Mesothelial cell of epicardium (in vitro differentiated cells): ENCODE measurements at places on chromosomes 2 and 18. TPM values are rescaled to one million over a fixed set of nuclear protein-coding genes. Genes with fewer than 3 reads are reported as not detected.

GRCh38 chr2:1745171-1746023, 1.1 kb upstream of the PXDN start:
- no peak for DNase-seq

DNA sequence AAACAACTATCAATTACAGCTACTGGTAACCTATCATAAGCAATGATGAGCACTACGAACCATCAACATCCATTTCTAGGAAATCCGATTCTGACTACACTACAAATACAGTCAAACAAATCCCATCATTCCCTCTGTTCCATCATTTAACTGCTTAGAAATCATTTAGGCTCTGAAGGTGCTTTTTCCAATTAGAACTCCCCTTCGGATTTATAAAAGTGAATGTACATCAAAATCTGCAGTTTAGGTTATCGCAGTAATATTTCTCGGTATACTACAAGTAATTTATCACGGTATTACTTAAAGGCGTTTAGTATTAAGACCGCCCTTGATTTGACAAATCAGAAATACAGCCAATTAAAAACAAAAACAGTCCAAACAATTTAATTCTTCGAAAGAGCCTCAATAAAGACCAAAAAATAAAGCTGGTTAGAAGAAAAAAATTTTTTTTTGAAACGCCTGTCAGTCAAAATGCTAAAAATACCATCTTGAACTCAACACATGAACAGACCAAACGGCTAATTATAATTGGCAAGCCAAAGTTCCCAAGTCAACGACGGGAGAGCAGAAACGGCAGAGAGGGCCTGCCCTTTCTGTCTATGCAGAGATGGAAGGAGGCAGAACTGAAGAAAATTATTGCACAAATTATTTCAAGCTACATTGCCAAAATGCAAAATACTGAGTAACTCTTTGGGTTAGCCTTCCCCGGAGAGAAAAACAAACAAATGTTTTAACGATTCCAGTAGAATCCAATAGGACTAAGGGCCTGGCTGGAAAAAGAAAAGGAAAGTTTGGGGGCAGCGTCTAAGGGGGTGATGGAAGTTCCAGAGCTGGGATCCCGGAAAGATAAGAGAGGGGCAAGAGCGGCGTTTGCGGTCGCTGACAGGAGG, 1.2 kb downstream of the VPS54 start:
- DNase-seq = no peak

DNA sequence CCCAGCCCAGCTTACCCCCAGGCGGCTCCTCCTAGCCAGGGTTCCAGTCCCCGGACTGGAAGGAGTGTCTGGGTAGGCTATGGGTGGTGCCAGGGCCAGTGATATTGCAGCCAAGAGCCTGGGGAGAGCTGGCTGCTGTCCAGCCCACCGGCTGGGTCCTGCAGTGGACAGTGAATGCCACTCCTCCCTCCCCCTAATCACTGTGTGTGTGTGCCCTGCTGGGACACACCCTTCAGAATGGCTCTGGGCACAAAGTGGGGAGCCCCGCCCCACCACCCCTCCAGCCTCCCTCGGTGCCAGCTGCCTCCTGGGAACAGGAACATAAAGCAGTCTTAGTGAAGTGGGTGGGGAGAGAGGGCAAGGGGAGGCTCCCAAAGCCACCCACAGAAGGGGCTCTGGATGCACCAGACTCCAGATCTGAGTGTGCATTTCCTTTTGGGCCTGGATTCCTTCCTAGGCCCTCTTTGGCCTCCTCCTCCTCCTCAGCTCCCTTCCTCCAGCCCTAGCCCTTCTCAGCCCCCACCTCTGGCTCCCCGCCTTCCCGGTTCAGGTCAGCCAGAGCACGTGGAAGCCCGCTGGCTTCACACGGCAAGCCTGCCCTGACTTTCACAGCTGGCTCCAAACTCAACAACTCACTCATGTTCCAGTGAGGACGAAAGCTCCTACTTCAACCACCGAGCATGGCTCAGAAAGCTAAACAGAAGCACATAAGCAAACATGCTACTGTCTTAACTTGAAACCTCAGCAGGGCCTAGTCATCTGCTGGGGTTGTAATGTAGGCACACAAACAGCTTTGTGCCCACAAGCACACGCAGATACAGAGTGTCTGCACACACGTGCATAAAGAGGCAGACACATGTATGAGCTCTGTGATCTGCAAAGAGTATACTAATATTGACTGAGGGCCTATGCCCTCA, 209.2 kb upstream of the SMAD2 start:
- no peak for DNase-seq

The TEX44 gene
- not detected in 3 replicates for total RNA-seq

DNA sequence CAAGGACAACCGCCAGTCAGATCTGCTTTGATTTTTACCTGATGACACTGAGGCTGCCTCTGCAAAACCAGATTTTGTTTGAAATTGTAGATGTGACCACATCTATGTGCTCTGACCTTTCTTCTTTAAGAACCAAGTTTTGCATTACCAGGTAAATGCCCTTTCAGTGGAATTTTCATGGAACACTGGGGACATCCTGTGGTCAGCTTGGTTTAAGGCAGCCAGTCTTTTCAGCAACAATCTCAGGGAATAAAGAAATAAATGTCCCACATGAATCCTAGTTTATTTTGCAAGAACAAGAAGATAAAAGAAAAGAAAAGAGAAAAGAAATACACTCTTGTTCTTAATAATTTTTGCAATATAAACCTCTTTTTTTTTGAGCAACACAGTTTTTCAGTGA, 90.6 kb downstream of the POU3F3 start:
- DNase-seq = no peak

DNA sequence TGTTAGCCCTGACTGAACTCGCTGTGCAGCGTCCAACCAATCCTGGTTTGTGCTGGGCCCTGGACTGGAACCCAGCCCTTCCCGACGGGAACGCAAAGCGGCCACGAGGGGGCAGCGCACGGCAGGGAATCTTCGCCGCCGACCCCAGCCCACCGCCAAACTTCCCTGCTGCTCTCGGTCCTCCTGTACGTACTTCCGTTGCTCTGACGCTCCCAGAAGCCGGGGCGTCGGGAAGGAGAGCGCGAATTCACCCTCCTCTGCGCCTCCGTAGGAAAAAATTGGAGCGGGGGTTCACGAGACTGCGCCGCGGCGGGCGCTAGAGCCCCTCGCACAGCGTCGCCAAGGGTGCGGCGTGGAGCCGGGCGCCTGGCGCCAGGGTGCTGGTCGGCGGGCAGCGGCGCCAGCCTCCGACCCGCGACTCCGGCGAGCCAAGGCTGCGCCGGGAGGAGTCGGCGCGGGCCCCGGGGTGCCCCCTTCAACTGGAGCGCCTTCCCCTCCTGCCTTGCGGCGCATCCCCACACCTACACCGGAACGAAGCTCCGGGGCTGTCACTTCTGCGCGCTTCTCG, 873 bp upstream of the SH3RF3 start:
- peak; percentile 90 for DNase-seq

The TGFBRAP1 gene
- total RNA-seq = 23.3 to 24.1 TPM (median 23.6 TPM) in 3 replicates

The DSC3 gene
- 29.1 to 32.6 TPM (median 30.9 TPM) in 3 replicates for total RNA-seq

- no peak for DNase-seq
Measured at GRCh38 chr2:208541989-208542464, 135.4 kb downstream of the PTH2R start.

The HDLBP gene
- total RNA-seq = 479 to 484 TPM (median 480 TPM) in 3 replicates

- no peak for DNase-seq
Measured at GRCh38 chr2:26679867-26680266, 12.7 kb upstream of the KCNK3 start.

DNA sequence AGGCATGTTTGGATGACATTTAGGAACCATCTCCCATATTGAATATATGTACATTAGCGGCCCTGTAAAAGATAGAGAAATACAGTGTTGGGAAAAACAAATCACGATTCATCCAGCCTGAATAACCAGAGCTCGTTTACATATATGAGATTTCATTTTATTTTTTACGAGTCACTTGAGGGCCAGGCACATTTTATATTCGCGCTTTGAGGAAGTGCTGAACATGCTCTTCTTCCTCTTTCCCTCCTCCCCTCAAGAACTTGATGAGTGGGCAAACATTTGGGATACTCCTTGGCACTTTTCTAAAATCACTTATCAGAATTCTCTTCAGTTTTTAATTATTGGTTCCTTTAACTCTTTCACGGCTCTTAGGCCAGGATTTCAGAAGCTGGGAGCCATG, 268.0 kb upstream of the TANK start:
- no peak for DNase-seq

The MYO3B gene
- total RNA-seq = 8.9 to 9.1 TPM (median 9.1 TPM) in 3 replicates

DNA sequence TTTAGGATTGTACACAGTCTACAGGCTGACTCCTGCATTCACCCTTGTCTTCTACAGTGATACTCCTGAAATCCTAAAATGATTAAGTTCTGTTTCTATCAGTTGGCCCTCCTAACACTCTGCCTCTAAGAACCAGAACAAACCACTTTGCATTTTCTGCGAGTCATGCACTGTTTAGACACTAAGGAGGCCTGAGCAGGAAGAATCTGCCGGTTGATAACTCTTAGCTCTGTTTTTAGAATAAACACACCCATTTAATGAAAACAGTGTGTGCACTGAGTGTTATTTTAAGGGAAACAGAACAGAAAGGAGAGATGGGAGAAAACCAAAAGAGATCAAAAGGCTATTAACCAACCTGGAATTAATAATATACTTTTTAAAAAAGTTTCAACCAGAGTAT, 22.9 kb upstream of the SSB start:
- DNase-seq = no peak

The CCDC74B gene
- 7.1 to 8.9 TPM (median 7.4 TPM) in 3 replicates for total RNA-seq

GRCh38 chr18:11859282-11859830, 8.1 kb downstream of the CHMP1B start:
- DNase-seq = no peak

The CHN1 gene
- 32.7 to 34.4 TPM (median 33.9 TPM) in 3 replicates for total RNA-seq

DNA sequence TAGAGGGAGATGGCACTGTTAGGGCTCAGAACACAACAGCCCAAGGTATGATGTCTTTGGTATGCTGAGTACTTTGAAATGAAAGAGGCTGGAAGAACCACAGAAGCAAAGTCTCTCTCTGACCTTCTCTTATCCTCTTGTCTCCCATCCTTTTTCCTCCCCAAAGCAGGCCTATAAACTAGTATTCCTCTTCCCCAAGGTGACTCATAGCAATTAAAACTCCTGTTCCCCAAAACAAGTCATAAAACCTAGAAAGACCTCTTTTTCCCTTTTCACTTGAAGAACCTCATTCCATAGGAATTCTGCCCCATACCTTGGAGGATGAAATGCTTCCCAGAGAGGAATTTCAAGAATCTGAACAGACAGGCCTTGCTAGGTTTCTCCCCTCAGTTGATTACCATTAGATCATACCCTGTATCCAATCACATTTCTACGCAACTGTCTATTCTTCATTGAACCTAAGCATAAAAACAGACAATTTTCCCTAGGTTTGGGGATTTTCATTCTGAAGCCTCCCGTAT, 25.7 kb downstream of the MDH1 start:
- no peak for DNase-seq

DNA sequence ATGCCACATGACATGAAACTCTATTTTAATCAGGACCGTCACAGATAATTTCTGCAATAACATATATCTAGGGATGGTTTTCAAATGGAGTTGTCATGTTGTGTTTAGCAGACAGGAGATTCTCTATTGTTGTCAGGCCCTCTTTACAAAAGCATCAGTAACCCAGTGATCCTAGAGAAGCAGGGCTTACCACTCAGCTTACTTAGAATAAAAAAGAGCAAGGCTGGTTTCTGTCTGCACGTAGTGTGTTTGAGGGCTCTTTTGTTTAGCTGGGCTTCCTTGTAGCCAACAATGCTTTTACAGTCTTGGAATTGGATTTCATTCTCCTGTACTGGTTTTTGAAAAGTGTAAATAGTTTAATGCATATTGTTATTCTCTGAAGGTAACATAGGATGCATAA, 210.5 kb upstream of the NRP2 start:
- no peak for DNase-seq

DNA sequence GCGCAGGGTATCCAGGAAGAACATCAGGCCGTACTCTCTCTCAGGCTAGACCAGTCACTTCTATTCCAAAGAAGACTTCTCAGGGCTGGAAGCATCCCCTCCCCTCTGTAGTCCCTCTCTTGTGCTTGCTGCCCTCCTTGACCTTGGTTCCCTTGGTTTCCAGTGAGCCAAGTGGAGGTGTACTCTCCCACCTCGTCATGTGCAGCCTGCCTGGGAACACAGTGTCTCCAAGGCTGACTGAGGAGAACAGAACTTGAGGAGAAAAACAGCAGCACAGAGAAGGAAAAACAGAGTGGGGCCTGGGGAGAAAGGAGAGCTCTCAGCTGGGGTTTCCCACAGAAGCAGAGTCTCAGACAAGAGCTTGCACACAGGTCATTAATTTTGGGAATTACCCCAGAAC, 52.7 kb downstream of the HAUS1 start:
- DNase-seq = no peak

DNA sequence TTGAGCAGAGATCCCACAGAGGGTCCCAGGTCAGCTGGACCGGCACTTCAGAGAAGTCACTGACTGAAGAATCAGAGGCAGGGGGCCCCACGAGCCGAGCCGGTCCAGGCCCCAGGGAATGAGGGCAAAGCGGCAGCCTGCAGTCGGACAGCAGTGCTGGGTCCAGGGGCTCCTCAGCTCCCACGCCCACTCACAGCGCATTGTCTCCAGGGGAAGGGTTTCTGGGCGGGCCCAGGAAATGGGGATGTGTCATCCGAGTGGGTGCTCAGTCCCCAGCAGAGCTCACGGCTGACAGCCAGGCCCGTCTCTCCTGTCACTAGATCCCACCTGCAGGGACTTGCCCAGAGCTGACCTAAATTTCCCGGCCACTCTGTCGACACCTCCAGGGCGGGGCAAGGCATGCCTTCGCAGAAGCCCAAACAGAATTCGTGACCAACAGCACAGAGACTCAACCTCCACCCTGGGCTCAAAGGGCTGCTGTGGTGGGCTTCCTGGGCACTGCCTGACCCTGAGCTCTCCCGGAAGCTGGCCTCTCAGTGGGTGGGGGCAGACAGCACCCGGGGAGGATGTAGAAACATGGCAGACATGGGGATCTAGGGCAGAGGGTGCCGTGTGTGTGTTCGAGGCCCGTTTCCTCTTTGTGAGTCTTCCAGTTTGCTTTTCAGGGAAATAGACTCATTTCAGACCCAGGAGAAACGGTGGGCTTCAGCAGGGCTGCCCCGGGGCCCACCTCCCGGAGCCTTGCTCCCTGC, 42.1 kb upstream of the TAF1B start:
- no peak for DNase-seq

- DNase-seq = peak; percentile 63
Measured at GRCh38 chr2:72115110-72116080, 32.3 kb downstream of the CYP26B1 start.

GRCh38 chr2:128986026-128986715, 667.5 kb upstream of the HS6ST1 start:
- DNase-seq = no peak

The IL1R2 gene
- not detected in 3 replicates for total RNA-seq

- no peak for DNase-seq
Measured at GRCh38 chr2:193965263-193965662, 1691.8 kb upstream of the SLC39A10 start.

DNA sequence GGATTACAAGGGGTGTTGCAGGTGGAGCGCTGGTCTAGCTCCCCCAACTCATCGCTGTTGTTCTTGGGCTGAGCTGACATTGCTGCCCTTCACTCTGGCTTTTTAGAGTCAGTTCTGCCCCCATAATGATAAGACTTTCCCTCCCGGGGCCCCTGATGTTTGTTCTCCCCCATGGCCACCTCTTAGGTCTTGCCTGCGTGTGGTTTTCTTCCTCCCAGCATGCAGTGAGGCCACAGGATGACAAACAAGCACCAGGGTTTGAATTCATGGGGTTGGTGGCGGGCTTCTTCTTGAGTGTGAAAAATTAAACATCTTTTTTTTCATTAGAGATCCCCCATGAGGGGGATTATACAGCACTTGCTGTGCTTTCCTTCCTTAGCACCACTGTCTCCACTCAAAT, 74.1 kb downstream of the CTAGE1 start:
- DNase-seq = no peak

The TRABD2A gene
- 0.45 to 0.55 TPM (median 0.45 TPM) in 3 replicates for total RNA-seq

The ANKRD44 gene
- total RNA-seq = 7.7 to 10.8 TPM (median 10.4 TPM) in 3 replicates

- DNase-seq = no peak
Measured at GRCh38 chr2:25983735-25984134, 1.4 kb upstream of the KIF3C start.

GRCh38 chr2:72023678-72024390, 123.8 kb downstream of the CYP26B1 start:
- DNase-seq = peak; percentile 21
